ENCODE measurements at places on chromosomes 2 and 18. TPM values are rescaled to one million over a fixed set of nuclear protein-coding genes. Genes with fewer than 3 reads are reported as not detected.

DNA sequence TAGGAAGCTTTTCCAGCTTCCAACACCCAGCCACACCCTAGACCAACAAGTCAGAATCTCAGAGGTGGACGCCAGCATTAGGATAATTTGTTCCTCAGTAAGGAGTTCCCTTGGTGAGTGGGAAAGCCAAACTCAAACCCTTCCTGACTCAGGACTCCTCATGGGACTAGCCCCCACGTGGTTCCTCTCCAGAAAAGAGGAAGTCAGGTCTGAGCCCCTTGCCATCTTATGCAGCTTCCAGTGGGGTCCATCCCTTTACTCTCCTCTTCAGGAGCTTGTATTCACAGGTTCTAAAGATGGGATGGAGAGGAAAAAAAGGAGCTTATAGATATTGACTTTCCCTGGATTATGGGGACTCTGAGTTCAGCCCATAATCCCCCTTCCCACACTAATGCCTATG lies 14.8 kb upstream of the NOTO start:
- DNase-seq = no peak

GRCh38 chr18:80232710-80233109 lies 14.6 kb downstream of the PARD6G start:
- DNase-seq = peak; percentile 6

GRCh38 chr2:109110170-109110569 lies 18.8 kb upstream of the SH3RF3 start:
- DNase-seq = no peak

DNA sequence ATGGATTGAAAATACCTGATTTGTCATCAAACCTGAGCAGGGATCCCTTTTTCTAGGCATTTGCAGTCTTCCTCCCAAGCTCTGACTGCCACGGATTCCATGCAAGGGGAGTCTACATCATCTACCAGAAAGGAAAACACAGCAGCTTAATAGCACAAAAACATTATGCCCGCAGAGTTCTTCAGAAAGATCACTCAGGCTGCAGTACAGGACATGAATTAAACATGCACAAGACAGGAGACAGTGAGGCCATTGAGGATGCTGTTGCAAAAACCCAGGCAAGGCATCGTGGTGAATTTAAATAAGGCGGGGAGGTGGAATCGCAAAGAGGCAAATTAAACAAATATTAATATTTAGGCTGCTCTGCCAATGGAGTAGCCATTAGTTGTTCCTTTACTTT lies 88.5 kb downstream of the MRPS9 start:
- no peak for DNase-seq

CELF4 gene
- total RNA-seq = 3.7 TPM

SULT1C2 gene
- 1.4 TPM for total RNA-seq

CKAP2L gene
- 24.8 TPM for total RNA-seq

DNA sequence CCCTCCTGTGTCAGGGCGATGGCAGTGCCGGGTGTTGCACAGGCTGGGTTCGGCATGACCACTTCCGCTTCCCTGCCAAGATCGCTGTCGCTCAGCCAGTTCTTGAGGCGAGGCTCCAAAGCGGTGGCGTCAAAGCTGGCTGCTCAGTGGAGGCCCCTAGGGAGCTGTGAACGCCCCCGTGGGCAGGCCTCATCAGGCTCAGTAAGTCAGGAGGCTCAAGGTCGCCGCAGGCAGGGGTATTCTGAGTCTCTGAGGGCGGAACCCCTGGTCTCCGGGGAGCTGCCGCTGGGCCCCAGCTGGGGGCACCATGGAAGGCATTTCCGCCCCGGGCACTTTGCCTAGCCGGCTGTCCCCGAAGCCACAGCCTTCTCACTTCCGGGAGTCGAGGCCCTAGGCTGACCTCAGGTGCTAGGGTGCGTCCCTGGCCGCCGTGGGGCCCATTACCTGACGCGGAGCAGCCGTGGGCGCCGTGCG lies 210.4 kb downstream of the SOCS6 start:
- peak; percentile 47 for DNase-seq

GRCh38 chr2:239322416-239323086 lies 78.3 kb downstream of the HDAC4 start:
- peak; percentile 24 for DNase-seq

GPR75 gene
- 0.81 TPM for total RNA-seq

- DNase-seq = no peak
These were observed 11.5 kb downstream of the CD226 start for GRCh38 chr18:69936191-69936558.

CPLX4 gene
- not detected for total RNA-seq

PCARE gene
- total RNA-seq = not detected

- DNase-seq = no peak
These were observed 213.2 kb upstream of the ARL4C start for GRCh38 chr2:234710066-234710465.
